ENCODE measurements at places on chromosomes 12 and 14.

GRCh38 chr12:74337951-74338350 lies 199.7 kb upstream of the ATXN7L3B start:
- no peaks in the 10 kb centered on the region for H3K36me3 ChIP-seq
- DNase-seq = no peak
- H3K27ac ChIP-seq = no peak overlapping the region
- H3K4me3 ChIP-seq = no peak overlapping the region
- H3K4me1 ChIP-seq = no peaks in the 10 kb centered on the region

DNA sequence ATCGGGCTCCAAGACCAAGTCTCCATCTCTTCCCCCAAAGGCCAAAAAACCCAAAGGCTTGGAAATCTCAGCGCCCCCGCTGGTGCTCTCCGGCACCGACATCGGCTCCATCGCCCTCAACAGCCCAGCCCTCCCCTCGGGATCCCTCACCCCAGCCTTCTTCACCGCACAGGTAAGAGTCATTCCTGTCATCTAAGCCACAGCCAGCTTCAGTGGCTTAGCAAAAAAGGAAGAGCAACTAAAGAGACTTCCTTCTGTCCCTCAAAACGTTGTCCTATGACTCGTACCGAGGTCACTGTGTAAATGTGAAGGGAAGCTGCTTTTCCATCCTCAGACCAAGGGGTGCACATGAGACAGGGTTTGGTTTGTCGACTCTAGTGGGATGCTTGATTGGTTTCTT lies 53.4 kb downstream of the ELK3 start:
- no peak for DNase-seq
- H3K4me3 ChIP-seq = no peak overlapping the region
- H3K27me3 ChIP-seq = no peaks in the 10 kb centered on the region
- H3K36me3 ChIP-seq = peaks cover 7% of the 10 kb centered on the region

GRCh38 chr12:122421187-122421820 lies 1.2 kb downstream of the CLIP1 start:
- H3K27me3 ChIP-seq = no peaks in the 10 kb centered on the region
- peak overlapping the region; percentile 100 for H3K27ac ChIP-seq
- H3K4me3 ChIP-seq = peak overlapping the region; percentile 72
- H3K36me3 ChIP-seq = no peaks in the 10 kb centered on the region
- H3K4me1 ChIP-seq = peaks cover 49% of the 10 kb centered on the region

GRCh38 chr14:31858868-31859267 lies 218.2 kb upstream of the ARHGAP5 start:
- no peaks in the 10 kb centered on the region for H3K4me1 ChIP-seq
- no peaks in the 10 kb centered on the region for H3K27me3 ChIP-seq
- no peak overlapping the region for H3K27ac ChIP-seq
- no peak for DNase-seq

DNA sequence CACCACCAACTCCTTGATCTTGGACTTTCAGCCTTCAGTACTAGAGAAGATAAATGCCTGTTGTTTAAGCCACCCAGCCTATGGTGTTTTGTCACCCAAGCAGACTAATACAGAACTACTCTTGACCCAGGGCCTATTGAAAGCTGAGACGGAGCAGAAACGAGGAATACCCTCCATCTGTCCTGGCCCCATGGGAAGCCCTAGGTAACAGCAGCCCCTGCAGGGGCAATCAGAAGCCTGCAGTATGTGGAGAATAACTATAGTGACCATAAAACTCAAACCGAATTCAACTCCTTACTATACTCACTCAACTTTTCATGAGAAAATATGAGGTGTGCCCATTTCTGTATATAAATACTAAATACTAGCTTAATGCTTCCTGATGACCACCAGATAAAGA lies 307.4 kb downstream of the NUAK1 start:
- no peak overlapping the region for H3K27ac ChIP-seq
- no peaks in the 10 kb centered on the region for H3K27me3 ChIP-seq
- DNase-seq = no peak
- no peaks in the 10 kb centered on the region for H3K36me3 ChIP-seq
- H3K4me1 ChIP-seq = no peaks in the 10 kb centered on the region
- no peak overlapping the region for H3K4me3 ChIP-seq

DNA sequence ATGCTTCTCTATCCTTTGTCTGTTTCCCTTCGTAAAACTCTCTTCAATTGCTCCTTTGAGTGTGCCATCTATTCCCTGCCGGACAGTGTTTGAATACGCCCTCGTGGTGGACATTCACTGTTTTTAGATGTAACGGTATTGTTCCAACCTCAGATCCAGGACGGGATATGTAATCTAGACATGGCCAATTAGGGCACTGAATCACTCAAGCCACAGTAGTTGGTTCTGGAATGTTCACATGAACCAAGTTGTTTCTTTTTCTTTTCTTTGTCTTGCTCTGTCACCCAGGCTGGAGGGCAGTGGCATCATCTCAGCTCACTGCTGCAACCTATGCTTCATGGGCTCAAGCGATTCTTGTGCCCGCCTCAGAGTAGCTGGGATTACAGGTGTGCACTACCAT lies 204.2 kb upstream of the PLXNC1 start:
- no peak overlapping the region for H3K4me3 ChIP-seq
- no peaks in the 10 kb centered on the region for H3K36me3 ChIP-seq
- no peaks in the 10 kb centered on the region for H3K27me3 ChIP-seq
- peaks cover 9% of the 10 kb centered on the region for H3K4me1 ChIP-seq
- no peak for DNase-seq

- no peaks in the 10 kb centered on the region for H3K4me1 ChIP-seq
- DNase-seq = no peak
- no peaks in the 10 kb centered on the region for H3K36me3 ChIP-seq
- H3K4me3 ChIP-seq = no peak overlapping the region
These were observed 238.8 kb upstream of the RGS6 start for GRCh38 chr14:71693381-71693780.

DNA sequence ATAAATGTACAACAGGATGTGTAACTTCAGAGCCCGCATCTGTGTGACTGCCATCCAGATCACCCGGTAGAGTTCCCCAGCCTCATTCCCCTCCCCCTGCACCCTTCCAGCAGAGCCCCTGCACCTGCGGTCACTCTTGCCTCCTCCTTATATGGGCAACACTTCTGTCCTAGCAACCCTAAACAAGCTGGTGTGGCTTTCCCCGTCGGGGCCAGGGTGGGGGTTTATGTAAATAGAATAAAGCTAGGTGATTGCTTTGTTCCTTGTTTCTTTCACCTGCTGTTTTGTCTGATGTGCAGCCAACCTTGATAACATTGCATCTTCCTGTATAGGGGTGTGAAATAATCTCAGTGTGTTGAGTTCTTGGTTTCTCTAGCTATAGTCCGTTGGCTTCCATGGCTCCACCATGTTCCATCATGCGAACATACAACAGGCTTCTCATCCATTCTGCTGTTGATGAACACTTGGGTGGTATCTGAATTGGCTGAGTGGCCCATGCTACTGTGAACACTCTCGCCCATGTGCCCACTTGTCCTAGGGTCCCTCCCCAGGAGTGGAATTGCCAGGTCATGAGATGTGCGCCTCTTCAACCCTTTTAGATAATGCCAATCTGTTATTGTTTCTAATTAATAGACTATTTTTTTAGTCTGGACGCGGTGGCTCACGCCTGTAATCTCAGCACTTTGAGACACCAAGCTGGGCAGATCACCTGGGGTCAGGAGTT lies 102.2 kb downstream of the KIF26A start:
- no peak overlapping the region for H3K4me3 ChIP-seq
- H3K4me1 ChIP-seq = no peaks in the 10 kb centered on the region

- H3K27ac ChIP-seq = no peak overlapping the region
- no peaks in the 10 kb centered on the region for H3K27me3 ChIP-seq
- DNase-seq = no peak
- no peak overlapping the region for H3K4me3 ChIP-seq
- no peaks in the 10 kb centered on the region for H3K36me3 ChIP-seq
- H3K4me1 ChIP-seq = no peaks in the 10 kb centered on the region
These were observed 297.5 kb downstream of the ZFP36L1 start for GRCh38 chr14:68495101-68496039.

- H3K4me1 ChIP-seq = peaks cover 13% of the 10 kb centered on the region
- H3K27ac ChIP-seq = no peak overlapping the region
- DNase-seq = no peak
- peaks cover 20% of the 10 kb centered on the region for H3K36me3 ChIP-seq
These were observed 51.2 kb downstream of the MSRB3 start for GRCh38 chr12:65329721-65330120.

GRCh38 chr14:50062438-50063085 lies 53.8 kb downstream of the VCPKMT start:
- no peaks in the 10 kb centered on the region for H3K36me3 ChIP-seq
- H3K4me3 ChIP-seq = no peak overlapping the region
- no peak for DNase-seq
- H3K27ac ChIP-seq = no peak overlapping the region
- peaks cover 17% of the 10 kb centered on the region for H3K4me1 ChIP-seq

- no peaks in the 10 kb centered on the region for H3K27me3 ChIP-seq
- H3K4me3 ChIP-seq = no peak overlapping the region
- H3K4me1 ChIP-seq = no peaks in the 10 kb centered on the region
- DNase-seq = no peak
These were observed 15.3 kb downstream of the PPP1R13B start for GRCh38 chr14:103832046-103832445.

DNA sequence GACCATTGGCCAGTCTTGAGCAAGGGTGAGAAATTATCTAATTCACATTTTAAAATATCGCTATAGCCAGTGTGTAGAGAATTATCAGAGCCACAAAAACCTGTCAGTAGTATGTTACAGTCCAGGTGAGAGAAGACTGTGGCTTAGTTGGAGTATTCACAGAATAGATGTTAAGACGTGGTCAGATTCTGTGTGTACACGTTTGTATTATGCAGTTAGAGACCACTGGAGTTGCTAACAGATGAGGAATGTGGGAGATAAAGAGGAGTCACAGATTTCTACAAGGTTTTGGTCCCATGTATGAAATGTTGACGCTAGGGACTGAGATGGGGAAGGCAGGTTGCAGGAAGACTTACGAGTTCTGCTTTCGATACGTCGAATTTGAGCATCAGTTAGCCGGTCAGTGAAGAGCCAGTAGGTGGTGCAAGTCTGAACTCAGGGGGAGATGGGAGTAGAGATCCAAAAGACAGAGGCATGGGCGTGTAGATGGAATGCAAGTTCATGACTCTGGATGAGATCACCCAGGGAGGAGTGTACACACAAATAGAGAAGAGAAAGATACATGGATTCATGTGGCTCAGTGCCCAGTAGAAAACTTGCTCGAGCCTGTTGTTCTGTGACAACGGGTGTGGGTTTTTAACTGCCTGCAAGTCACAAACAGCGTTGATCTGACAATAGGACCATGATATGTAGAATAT lies 114.8 kb upstream of the FLRT2 start:
- H3K36me3 ChIP-seq = no peaks in the 10 kb centered on the region
- no peaks in the 10 kb centered on the region for H3K27me3 ChIP-seq
- H3K27ac ChIP-seq = no peak overlapping the region
- peaks cover 5% of the 10 kb centered on the region for H3K4me1 ChIP-seq
- no peak overlapping the region for H3K4me3 ChIP-seq

DNA sequence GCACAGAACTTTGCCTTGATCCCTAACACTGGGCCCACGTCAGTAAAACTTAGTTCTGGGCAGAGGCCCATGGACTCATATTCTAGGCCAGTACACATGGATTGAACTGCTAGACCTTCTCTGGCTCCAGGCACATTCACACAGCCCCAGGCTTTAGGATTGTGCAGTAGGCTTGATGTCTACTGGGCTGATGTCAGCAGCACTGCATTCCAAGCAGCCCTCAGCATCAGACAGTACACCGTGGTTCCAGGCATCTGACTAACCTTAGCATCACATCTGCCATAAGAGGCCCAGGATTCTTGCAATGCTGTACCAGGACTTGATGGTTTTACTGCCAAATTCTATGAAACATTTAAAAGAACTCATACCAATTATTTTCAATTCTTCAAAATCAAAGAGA lies 301.9 kb downstream of the CCER1 start:
- no peaks in the 10 kb centered on the region for H3K36me3 ChIP-seq
- no peak for DNase-seq
- H3K27me3 ChIP-seq = no peaks in the 10 kb centered on the region
- H3K27ac ChIP-seq = no peak overlapping the region

DNA sequence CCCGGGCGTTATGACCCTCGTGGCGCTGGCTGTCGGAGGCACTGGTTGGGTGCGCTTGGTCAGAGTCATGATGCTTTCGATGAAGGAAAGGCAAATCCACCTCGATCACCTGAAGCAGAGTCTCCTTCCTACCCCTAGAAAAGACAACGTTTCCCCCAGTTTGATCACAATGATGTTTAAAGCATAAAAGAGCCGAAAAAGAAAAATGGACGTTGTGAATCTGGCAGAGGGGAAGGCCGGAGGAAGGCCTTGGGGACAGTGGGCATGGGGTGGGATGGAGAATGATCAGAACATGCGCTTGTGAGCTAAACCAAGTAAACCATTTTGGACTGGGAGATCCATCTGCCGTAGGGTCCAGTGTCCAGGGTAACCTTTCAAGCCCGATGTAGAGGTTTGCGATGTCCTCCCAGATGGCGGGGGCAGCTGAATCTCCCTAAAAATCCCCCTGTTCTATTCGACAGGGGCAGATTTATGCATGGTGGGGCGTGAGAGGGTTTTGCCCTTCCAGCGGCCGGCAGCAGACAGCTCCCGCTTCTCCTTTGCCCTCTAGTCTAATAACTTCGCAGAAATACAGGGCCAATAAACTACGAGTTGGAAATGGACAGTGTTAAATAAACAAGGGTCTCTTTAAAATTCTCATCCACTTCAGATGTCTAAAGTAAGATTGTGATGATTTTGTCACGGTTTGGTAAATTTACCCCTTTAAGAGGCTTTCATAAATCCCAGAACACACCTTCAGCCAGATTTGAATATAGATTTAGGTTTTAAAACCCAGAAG lies 2.3 kb upstream of the OTX2 start:
- no peak for DNase-seq
- H3K4me1 ChIP-seq = peaks cover 11% of the 10 kb centered on the region
- H3K4me3 ChIP-seq = no peak overlapping the region
- peaks cover 98% of the 10 kb centered on the region for H3K27me3 ChIP-seq
- no peak overlapping the region for H3K27ac ChIP-seq

GRCh38 chr12:85016413-85016812 lies 19.7 kb downstream of the TSPAN19 start:
- DNase-seq = peak; percentile 15
- no peaks in the 10 kb centered on the region for H3K27me3 ChIP-seq
- H3K4me3 ChIP-seq = no peak overlapping the region
- H3K27ac ChIP-seq = no peak overlapping the region

GRCh38 chr14:35163384-35163783 lies 41.0 kb downstream of the PRORP start:
- no peaks in the 10 kb centered on the region for H3K36me3 ChIP-seq
- H3K4me3 ChIP-seq = no peak overlapping the region
- no peaks in the 10 kb centered on the region for H3K4me1 ChIP-seq
- DNase-seq = no peak
- no peaks in the 10 kb centered on the region for H3K27me3 ChIP-seq

DNA sequence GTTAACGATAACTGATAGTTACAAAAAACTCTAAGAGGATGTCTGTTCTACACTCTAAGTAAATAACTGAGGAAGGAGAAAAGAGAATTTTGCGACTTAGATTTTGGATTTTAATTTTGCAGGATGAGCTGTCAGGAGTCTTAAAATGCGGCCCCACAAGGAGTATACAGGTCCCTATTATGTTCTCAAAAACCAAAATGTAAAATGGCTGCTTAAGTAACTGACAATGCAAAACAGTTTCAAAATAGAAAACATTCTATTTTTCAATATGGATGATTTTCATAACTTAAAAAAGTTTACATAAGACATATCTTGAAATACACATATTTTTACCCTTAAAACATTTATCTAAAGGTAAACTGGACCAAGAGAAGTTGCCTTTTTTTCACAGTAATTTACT lies 2.6 kb downstream of the CD69 start:
- H3K36me3 ChIP-seq = no peaks in the 10 kb centered on the region
- H3K4me1 ChIP-seq = no peaks in the 10 kb centered on the region
- DNase-seq = no peak
- no peak overlapping the region for H3K27ac ChIP-seq

GRCh38 chr14:35932659-35933159 lies 106.6 kb downstream of the BRMS1L start:
- H3K36me3 ChIP-seq = no peaks in the 10 kb centered on the region
- no peaks in the 10 kb centered on the region for H3K27me3 ChIP-seq
- H3K27ac ChIP-seq = no peak overlapping the region
- H3K4me3 ChIP-seq = no peak overlapping the region

All from gastrocnemius medialis (tissue), 4 donors.